ENCODE measurements at places on chromosomes 6 and 20. TPM values are rescaled to one million over a fixed set of nuclear protein-coding genes. Genes with fewer than 3 reads are reported as not detected.
A peak's percentile ranks its signal among the peaks of the same experiment; 100 is the strongest.

The SMPDL3A gene
- total RNA-seq: 2.8 TPM

DNA sequence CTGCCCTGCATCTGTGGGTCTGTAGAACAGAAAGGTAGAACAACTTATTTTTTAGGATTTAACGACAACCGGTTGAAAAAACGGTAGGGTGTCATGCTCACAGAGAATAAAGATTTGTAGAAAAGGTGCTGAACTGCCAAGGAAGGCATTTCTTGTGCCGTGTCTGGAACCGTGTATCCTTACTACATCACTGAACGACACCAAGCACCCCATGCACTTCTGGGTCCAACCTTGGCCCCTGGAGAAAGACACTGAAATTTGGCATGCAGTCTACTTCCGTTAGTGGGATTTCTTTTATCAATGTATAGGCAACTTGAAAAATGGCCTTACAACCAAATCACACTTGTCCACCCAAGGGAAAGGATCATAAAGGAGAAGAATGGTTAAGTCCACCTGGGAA, 145.5 kb downstream of the ZMYND8 start:
- no peak for DNase-seq
- H3K4me1 ChIP-seq: no peaks in the 10 kb centered on the region
- no peak overlapping the region for H3K4me3 ChIP-seq
- no peaks in the 10 kb centered on the region for H3K27me3 ChIP-seq

GRCh38 chr6:22631091-22631490, 61.7 kb downstream of the HDGFL1 start:
- peaks cover 12% of the 10 kb centered on the region for H3K4me1 ChIP-seq
- H3K27me3 ChIP-seq: no peaks in the 10 kb centered on the region
- peak overlapping the region; percentile 47 for H3K27ac ChIP-seq

The CCN5 gene
- total RNA-seq: not detected

DNA sequence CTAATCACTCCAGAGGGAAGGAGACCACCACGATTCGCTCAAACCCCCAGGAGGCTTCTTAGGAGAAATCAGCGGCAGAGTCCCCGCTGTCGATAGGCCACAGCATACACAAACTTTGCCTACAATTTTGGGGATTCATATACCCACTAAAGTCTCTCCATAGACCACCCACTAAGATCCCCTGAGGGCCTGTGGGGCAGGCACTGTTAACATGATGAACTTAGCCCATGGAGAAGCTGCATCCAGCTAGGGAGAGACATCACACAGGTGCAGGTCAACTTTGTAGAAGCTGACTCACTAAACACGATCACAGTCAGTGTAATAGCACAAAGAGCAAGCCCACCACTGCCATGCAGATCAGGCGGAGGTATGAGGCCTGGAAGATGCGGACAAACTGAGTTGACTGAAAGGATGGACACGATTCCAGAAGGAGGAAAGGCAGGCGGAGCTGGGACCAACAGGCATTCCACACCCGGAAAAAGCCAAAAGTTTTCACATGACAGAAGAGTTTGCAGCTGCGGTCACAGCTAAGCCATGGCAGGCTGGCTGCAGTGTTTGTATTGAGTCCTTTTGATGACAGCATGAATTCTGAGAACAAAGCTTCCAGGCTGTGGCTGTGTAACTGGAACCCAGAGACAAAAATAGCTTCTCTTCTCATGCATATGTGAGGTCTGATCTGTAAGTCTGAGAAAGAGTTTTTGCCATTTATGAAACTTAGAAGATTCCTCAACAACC, 75.7 kb upstream of the QKI start:
- H3K27me3 ChIP-seq: no peaks in the 10 kb centered on the region
- H3K4me1 ChIP-seq: peaks cover 4% of the 10 kb centered on the region

GRCh38 chr20:32056708-32057483, 4.9 kb downstream of the HCK start:
- peaks cover 54% of the 10 kb centered on the region for H3K27me3 ChIP-seq
- H3K4me3 ChIP-seq: no peak overlapping the region

DNA sequence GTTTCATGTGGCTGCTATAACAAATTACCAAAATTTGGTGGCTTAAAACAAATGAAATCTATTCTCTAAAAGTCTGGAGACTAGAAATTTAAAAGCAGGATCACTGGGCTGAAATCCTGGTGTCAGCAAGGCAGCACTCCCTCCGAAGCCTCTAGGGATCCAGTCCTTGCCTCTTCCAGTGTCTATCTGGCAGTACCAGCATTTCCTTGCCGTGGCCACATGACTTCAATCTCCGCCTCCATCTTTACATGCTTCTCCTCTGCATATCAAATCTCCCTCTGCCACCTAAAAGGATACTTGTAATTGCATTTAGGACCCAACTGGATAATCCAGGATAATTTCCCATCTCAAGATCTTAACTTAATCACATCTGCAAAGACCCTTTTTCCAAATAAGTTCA, 30.2 kb downstream of the ARHGAP18 start:
- DNase-seq: no peak
- H3K27me3 ChIP-seq: no peaks in the 10 kb centered on the region
- H3K4me1 ChIP-seq: peaks cover 5% of the 10 kb centered on the region
- H3K27ac ChIP-seq: no peak overlapping the region
- H3K36me3 ChIP-seq: no peaks in the 10 kb centered on the region

GRCh38 chr20:36062799-36063198, 91.7 kb upstream of the EPB41L1 start:
- DNase-seq: no peak
- H3K27me3 ChIP-seq: peaks cover 15% of the 10 kb centered on the region
- H3K4me3 ChIP-seq: no peak overlapping the region
- peaks cover 3% of the 10 kb centered on the region for H3K4me1 ChIP-seq

The EXOC2 gene
- 35.0 TPM for total RNA-seq

The TBXT gene
- 2.3 TPM for total RNA-seq

DNA sequence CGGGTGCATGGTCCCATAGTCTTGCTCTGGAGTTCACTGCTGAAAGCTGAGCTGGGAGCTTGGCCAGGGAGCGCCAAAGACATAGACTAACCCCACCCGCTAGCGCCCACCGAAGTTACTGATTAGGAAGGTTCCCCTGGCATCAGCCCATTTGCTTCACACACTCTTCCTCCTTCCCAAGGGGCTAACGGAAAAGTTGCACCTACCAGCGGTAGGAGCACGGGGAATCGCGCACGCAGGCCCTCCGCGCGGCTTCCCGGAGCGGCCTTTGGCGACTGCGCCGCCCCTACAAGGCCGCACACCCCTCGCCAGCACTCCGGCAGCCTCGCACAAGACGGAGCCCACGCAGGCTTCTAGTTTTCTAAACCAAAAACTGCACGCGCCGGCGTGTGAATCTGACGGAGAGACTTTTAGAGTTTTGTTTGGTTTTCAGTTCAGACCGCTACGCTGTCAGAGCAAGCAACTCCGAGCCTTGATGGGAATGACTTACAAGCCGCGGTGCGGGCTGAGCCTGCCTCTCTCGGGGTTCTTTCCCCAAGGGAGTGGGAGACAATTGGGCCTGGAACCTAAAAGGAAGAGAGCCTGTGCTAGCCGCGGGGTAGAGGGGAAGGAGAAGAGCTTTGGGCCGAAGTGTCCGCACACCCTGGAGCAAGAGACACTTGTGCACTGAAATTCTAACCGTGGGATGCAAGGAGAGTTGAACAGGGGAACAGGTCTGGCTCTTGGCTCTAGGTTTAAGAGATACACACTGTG, 891 bp upstream of the POU3F2 start:
- H3K4me3 ChIP-seq: peak overlapping the region; percentile 70
- H3K36me3 ChIP-seq: no peaks in the 10 kb centered on the region
- DNase-seq: peak; percentile 84

GRCh38 chr20:21102603-21103311, 3.4 kb downstream of the LINC00237 start:
- DNase-seq: peak; percentile 87
- peak overlapping the region; percentile 81 for H3K4me3 ChIP-seq
- no peaks in the 10 kb centered on the region for H3K4me1 ChIP-seq
- H3K27ac ChIP-seq: no peak overlapping the region
- H3K27me3 ChIP-seq: peaks cover 100% of the 10 kb centered on the region
- no peaks in the 10 kb centered on the region for H3K36me3 ChIP-seq

The SLC26A8 gene
- not detected for total RNA-seq

The SDCBP2 gene
- total RNA-seq: 1.5 TPM

- H3K36me3 ChIP-seq: no peaks in the 10 kb centered on the region
- H3K27ac ChIP-seq: no peak overlapping the region
- peaks cover 8% of the 10 kb centered on the region for H3K27me3 ChIP-seq
- no peak overlapping the region for H3K4me3 ChIP-seq
These were observed 1.4 kb upstream of the TREML4 start for GRCh38 chr6:41226752-41227151.
